Anterior cingulate cortex (tissue), 58 donors: ENCODE measurements at places on chromosomes 2 and 18.

- no peak for DNase-seq
Measured at GRCh38 chr2:101188683-101189405, 37.7 kb upstream of the TBC1D8 start.

DNA sequence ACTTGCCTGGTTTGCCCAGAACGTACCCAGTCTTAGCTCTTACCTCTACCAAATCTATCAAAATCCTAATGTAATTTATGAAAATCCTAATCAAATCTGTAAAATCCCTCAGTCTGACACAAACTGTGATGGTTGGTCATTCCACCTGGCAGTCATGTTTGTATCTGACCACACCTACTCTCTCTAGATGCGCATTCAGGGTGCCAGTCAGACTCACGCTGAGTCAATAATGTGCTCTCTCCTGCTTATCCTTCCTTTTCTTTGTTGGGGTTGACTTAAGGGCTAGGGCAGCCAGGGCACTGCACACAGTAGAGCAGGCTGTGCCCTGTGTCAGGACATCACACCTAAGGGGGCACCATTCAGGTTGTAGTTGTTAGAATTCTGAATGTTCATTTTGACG, 48.5 kb upstream of the PARD3B start:
- DNase-seq, result no peak

- no peak for DNase-seq
Measured at GRCh38 chr2:189129971-189130370, 49.6 kb downstream of the COL5A2 start.

GRCh38 chr2:11354363-11355154, 10.1 kb upstream of the ROCK2 start:
- no peak for DNase-seq

DNA sequence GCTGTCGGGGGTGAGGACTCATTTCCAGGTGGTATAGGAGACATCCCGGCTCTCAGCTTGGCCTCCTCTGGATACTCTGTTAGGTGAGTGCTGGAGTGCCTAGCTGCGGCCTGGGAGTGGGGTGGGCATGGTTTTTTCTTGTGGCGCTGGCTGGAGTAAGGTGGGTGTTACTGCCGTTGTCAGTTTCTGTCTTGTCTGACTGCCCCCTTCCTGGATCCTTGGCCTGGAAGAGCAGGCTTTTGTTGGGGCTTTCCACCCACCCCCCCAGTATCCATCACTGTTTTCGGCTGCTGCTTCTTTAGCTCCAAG, 69.2 kb downstream of the DGKD start:
- DNase-seq, result no peak

- no peak for DNase-seq
Measured at GRCh38 chr2:209582281-209582680, 158.4 kb downstream of the MAP2 start.

DNA sequence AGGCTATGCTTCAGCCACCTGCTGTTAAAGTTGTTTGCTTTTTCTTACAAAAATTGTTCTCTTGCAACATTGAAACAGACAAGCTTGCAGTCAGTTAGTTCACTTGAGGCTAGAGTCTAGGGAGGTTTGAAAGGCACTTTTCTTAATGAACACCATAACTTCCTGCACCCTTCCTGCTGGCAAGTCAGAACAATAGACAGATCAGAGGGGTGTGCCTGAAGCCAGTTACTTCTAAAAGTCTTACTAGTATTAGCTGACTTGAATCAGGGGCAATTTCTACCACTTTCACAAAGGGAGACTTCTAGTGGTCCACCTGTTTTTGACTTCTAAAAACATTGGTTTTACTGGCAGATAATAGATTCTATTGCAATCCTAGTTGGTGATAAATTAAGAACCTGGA, 367.4 kb upstream of the CDH20 start:
- no peak for DNase-seq

DNA sequence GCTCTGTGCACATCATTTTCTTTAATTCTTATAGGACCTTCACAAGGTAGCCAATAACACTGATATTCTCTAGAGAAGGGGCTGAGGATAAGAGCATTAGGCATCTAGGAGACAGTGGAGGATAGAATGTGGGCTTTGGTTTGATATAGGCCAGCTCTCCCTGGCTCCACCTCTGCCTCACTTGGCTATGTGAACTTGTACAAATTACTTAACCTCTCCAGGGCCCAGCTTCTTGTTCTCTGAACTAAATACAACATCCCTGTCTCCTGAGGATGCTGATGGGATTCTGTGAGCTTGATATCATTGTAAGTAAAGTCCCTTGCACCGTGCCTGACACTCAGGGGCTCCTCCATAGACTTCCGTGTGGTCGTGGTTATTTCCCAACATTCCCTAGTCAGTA, 87.3 kb downstream of the ACOXL start:
- DNase-seq, result no peak

DNA sequence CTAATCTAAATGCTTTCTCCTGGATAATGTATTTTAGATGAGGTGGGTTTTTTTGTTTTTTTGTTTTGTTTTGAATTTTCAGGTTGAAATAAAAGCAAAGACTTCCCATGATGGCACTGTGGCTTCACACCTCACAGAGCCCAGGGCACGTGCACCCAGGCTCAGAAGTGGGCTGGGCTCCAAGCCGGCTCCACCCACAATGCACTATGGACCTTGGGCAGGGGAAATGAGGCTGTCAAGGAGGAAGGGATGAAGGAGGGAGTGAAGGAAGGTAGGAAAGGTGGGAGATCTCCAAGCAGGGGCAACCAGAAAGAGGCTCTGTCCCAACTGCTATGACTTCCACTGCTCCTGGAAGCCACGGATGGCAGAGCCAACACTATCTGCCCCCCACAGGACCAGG, 60.4 kb downstream of the BIN1 start:
- DNase-seq, result no peak

DNA sequence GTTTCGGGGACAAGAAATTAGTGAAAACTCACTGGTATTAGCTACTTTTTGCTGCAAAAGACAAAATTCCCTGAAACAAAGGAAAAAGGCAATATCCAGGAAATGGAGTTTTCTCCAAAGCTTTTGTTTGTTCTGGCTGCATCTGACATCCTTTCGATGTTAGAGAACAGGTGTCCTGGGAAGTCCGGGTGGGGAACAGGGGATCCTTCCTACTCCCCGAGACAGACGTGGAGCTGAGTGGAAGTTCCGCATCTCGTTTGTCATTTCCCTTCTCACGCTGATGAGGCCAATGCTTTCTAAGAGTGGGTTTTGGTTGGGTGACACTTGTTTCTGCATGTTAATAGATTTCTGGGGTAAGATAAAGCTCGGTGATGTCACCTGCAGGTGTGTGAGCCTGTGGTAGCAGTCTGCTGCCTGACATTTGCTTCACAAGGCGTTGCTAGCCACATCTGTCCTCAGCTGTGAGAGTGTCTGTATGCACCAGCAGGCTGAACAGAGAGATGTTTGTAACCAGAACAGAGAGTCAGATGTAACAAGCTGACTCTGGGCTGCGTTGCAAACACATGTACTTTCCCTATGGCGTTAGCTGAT, 125.9 kb downstream of the ACOXL start:
- no peak for DNase-seq

- DNase-seq, result no peak
Measured at GRCh38 chr2:102059151-102059550, 67.4 kb downstream of the IL1R2 start.

DNA sequence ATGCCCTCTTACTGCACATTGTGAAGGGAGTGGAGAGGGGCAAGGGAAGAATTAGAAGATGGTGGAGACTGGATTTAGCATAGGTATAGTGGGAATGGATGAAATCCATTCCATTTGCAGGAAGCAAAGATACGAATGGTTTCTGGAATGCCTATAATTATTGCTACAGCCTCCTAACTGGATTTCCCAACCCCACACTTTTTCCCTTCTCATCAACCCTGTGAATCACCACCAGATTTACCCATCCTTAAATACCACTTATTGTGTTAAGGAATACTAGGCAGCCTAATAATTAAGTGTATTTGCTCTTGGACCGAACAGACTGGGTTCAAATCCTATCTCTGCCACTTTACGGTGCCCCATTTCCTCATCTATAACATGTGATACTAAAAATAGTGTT, 39.3 kb upstream of the CREB1 start:
- no peak for DNase-seq

GRCh38 chr2:178873912-178874311, 66.7 kb upstream of the TTN start:
- no peak for DNase-seq

DNA sequence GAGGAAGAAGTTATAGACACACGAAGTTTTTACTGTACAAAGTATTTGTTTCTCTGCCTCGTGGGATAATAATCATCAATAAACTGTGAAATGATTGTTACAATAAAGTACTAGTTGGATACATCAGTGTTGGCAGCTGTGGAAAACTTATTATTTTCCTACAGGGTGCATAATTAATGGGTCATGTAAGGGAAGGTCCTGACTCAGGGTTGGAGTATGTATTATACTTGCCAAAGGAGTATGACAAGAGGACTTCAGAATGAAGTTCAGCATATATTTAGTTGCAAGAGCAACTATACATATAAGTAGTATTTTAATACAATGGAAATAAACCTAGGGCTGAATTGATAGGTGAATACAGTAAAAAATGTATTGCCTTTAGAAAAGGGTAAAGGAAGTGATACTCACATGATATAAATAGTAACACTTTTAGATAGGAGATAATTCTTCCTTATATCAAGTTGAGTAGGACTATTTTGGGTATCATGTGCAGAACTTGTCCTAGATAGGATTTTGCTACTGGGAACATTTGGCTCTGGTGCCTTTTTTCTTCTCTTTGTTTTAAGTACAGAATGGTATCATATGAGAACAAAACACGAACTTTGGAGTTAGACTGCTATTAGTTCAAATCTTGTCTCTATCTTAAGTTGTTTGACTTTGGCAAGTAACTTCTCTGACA, 79.1 kb downstream of the PLCL1 start:
- DNase-seq, result no peak

DNA sequence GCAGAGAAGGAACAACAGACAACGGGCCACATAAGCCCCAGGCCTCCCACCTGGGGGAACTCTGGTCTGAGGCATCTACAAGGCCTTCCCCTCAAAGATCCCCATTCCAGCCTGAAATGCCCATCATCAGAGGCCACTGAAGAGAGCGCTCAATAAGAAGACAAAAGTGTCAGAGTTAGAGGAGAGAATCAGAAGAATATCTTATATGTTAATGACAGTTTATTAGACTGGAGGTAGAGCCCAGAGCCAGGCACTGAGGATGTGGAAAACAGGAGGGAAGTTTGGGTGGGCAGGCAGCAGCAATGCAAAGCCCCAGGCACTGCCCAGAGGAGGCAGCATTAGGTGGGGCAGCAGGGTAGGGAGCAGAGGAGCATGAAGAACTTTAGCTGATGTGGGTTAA, 2.9 kb upstream of the CTIF start:
- DNase-seq, result no peak

GRCh38 chr2:62112179-62112578, 83.7 kb upstream of the B3GNT2 start:
- DNase-seq, result no peak

DNA sequence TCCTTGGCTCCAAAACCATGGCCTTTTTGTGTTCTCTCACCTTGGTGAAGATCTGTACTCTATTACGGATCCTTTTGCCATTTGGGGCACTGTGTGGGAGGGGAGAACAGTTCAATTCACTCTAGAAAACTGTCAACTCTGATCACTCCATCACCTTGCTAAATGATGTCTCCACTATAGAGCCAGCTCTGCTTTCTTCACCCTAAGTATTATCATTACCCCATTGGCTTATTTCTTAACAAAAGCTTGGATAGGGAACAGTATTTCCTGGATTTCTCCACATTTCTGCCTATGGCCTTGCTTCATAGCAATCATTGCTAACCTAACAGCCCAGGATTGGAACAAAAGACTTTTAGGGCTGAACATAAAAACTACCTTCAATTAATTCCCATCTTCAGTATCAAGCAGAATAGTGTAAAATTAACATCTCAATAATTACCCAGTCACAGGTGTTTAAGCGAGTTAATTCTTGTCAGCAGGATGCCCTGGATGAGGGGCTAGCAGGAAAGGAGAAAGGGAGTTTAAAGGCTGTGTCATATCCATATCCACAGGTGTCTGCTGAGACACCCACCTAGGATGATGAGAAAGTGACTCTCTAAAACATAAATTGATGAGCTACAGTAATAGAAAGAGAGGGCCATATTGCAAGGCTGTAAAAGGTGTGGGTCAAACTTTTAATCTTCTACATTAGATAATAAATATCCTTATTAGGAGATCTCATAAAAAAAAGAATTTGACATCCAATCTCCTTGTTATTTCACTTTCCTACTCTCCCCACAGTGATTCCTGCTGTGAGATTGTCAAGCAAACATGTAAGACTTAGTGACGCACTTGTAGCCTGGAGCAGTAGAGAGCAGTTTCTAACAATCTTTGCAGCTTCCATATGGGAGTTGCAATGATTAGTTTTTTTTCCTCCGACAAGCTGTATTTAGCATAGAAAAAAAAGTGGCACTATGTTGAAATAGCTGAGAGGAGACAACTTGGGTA, 589.5 kb upstream of the NXPH2 start:
- no peak for DNase-seq
